ENCODE measurements at places on chromosomes 4 and X.

GRCh38 chrX:17579026-17579425 is 158.3 kb upstream of the SCML1 start:
- DNase-seq = no peak
- H3K27me3 ChIP-seq = peaks cover 23% of the 10 kb centered on the region
- H3K4me1 ChIP-seq = peaks cover 13% of the 10 kb centered on the region
- no peak overlapping the region for H3K27ac ChIP-seq
- H3K4me3 ChIP-seq = no peak overlapping the region

DNA sequence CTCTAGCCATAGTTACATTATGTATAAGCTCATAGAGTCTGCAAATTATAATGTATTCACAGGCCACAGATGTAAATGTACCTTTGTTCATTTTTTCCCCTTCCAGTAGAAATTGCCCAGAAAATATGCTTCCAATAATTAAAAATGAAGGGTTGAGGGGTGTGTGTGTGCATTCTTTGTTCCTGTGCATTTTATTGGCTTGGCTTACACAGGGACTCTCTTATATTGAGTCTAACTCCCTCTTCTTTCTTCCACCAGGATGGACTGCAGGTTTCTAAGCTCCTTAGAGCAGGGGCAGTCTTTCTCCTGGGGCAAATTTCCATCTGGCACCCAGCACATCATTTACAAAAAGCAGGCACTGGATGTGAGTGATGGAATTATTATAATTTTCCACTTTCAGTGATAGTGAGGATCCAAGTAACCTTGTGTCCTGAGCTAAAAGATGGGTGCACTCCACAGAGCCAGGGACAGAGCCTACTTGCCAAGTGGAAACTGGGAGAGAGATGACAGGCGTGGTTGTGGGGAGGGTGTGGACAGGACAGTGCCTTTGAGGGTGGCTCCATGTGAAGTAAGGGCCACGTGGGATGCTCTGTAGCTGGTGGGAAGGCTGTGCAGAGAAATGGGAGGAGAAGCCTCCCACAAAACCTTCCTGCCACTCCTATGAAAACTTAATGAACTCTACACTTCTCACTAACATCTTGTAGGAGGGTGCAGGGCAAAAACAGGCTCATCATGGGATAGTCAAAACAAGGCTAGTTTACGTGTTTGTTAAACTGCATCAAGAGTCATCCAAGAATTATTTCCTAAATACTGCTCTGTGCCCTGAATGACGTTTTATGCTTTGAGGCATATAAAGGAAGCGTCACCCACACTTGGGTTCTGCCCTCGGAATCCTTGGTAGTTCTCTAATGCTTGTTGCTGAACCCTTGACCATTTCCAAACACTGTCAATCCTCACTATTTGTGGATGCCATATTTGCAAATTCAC is 16.0 kb downstream of the IGFBP7 start:
- no peak overlapping the region for H3K27ac ChIP-seq
- DNase-seq = no peak
- H3K4me3 ChIP-seq = no peak overlapping the region
- H3K4me1 ChIP-seq = no peaks in the 10 kb centered on the region

DNA sequence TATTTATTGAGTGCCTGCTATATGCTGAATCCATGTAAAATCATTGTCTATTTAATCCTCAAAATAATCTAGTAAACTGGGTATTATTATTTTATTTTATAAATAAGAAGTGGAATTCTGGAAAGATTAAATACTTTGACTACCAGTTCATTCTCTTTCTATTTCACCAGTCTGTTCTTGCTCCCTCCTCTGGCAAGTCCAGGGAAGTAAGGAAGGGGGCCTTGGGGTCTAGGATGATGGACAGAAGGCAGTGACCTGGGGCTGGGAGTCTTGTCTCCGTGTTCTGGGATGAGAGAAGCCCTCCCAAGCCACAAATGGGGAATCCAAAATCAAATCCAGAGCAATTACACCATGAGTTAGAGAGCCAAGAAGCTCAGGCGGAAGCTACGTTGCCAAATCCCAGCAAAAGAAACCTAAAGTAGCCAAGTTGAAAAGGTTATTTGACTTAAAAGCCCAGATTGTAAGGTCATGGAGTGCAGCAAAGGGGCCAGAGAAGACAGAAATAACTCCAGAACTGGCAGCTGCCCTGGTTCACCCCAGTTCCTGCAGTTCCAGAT is 28.3 kb upstream of the PARM1 start:
- H3K27ac ChIP-seq = no peak overlapping the region
- no peaks in the 10 kb centered on the region for H3K36me3 ChIP-seq
- H3K27me3 ChIP-seq = no peaks in the 10 kb centered on the region
- DNase-seq = no peak

DNA sequence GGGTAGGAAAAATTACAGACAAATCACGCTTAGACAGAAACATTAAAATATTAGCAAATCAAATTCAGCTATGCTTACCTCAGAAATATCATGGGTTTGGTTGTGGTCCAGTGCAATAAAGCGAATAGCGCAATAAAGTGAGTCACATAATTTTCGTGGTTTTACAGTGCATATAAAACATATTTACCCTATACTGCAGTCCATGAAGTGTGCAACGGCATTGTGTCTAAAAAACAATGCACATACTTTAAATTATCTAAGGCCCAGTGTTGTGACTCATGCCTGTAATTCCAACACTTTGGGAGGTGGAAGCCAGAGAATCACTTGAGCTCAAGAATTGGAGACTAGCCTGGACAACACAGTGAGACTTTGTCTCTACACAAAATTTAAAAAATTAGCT is 195.7 kb upstream of the IL1RAPL1 start:
- no peaks in the 10 kb centered on the region for H3K27me3 ChIP-seq
- H3K36me3 ChIP-seq = no peaks in the 10 kb centered on the region
- H3K4me3 ChIP-seq = no peak overlapping the region
- H3K27ac ChIP-seq = no peak overlapping the region
- H3K4me1 ChIP-seq = no peaks in the 10 kb centered on the region
- DNase-seq = no peak

GRCh38 chrX:67619253-67619652 is 75.4 kb downstream of the AR start:
- no peak for DNase-seq
- no peaks in the 10 kb centered on the region for H3K27me3 ChIP-seq
- no peak overlapping the region for H3K27ac ChIP-seq
- H3K36me3 ChIP-seq = no peaks in the 10 kb centered on the region
- no peak overlapping the region for H3K4me3 ChIP-seq

DNA sequence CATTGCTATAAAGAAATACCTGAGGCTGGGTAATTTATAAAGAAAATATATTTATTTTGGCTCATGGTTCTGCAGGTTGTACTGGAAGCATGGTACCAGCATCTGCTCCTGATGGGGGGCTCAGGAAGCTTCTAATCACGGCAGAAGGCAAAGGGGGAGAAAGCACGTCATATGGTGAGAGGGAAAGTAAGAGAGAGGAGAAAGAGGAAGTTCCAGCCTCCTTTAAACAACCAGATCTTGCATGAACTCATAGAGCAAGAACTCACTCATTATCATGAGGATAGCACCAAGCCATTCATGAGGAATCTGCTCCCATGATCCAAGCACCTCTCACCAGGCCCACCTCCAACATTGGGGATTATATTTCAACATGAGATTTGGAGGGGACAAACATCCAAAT is 125.0 kb upstream of the GRPR start:
- DNase-seq = no peak
- no peaks in the 10 kb centered on the region for H3K4me1 ChIP-seq
- H3K36me3 ChIP-seq = no peaks in the 10 kb centered on the region
- H3K4me3 ChIP-seq = no peak overlapping the region

DNA sequence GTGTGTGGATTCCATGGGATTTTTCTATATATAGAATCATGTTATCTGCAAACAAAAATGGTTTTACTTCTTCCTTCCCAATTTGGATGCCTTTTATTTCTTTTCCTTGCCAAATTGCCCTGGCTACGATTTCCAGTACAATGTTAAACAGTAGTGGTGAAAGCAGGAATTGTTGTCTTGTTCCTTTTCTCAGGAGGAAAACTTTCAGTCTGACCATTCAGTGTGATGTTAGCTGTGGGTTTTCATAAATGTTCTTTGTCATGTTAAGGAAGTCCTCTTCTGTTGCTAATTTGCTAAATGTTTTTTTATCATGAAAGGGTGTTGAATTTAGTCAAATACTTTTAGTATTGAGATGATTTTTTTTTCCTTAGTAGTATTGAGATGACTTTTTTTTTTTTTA is 10.9 kb downstream of the SAP30 start:
- no peak overlapping the region for H3K27ac ChIP-seq
- no peak for DNase-seq
- H3K4me3 ChIP-seq = no peak overlapping the region
- no peaks in the 10 kb centered on the region for H3K27me3 ChIP-seq
- no peaks in the 10 kb centered on the region for H3K4me1 ChIP-seq

DNA sequence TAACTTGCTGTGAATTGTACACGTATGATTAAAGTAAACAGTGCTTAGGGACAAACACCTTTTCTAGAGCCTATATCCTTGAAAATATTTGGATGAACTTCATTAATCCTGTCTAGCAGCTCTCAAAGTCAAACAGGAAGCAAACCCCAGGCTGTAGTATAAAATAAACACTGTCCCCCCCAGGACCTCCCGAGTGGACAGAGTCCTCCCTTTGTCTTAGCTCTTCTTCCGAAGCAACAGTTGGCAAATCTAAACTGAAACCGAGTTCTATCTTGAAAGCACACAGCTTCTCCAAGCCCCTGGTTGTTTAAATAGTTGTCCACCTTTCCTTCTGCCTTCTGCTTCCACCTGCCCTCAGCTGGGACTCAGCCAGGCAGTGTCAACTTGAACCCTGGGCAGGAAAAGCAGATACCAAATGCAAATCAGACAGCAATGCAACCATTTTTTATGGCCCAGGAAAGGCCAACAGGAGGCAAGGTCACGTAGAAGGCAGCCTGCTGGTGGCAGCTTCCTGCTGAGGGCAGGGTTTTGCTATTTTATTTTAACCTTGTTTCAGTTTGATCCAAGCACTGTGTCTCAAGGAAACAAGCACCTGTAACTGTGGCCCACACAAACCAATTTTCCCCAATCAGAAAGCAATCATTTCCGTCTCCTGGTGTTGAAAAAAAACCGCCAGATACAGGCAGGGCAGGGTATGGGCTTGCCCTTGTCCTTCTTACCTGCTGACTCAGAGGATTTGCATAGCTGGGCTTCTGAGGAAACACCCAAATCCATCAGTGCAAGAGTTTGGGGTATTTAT is 110.3 kb upstream of the KIT start:
- H3K27ac ChIP-seq = no peak overlapping the region
- no peak for DNase-seq
- H3K36me3 ChIP-seq = no peaks in the 10 kb centered on the region

GRCh38 chr4:87232216-87232615 is 11.8 kb upstream of the KLHL8 start:
- H3K4me3 ChIP-seq = no peak overlapping the region
- H3K36me3 ChIP-seq = no peaks in the 10 kb centered on the region
- H3K4me1 ChIP-seq = no peaks in the 10 kb centered on the region
- H3K27me3 ChIP-seq = no peaks in the 10 kb centered on the region
- no peak overlapping the region for H3K27ac ChIP-seq

- no peak overlapping the region for H3K27ac ChIP-seq
- H3K27me3 ChIP-seq = no peaks in the 10 kb centered on the region
- DNase-seq = no peak
- H3K36me3 ChIP-seq = peaks cover 19% of the 10 kb centered on the region
Observed at GRCh38 chrX:40663880-40664630, 16.7 kb upstream of the CXorf38 start.

GRCh38 chr4:155415662-155416061 is 38.9 kb upstream of the MAP9 start:
- no peak overlapping the region for H3K27ac ChIP-seq
- no peaks in the 10 kb centered on the region for H3K36me3 ChIP-seq
- no peak overlapping the region for H3K4me3 ChIP-seq

- no peaks in the 10 kb centered on the region for H3K27me3 ChIP-seq
- no peaks in the 10 kb centered on the region for H3K36me3 ChIP-seq
- H3K4me3 ChIP-seq = no peak overlapping the region
- H3K27ac ChIP-seq = no peak overlapping the region
Observed at GRCh38 chrX:73206366-73206765, 8.3 kb downstream of the NAP1L2 start.

GRCh38 chr4:1021386-1022050 is 10.1 kb downstream of the FGFRL1 start:
- no peak overlapping the region for H3K27ac ChIP-seq
- H3K4me1 ChIP-seq = peaks cover 7% of the 10 kb centered on the region
- no peaks in the 10 kb centered on the region for H3K27me3 ChIP-seq
- no peak for DNase-seq

- no peaks in the 10 kb centered on the region for H3K27me3 ChIP-seq
- H3K4me3 ChIP-seq = no peak overlapping the region
- no peaks in the 10 kb centered on the region for H3K36me3 ChIP-seq
- DNase-seq = no peak
Observed at GRCh38 chrX:154310616-154311536, 15.3 kb downstream of the TKTL1 start.

- H3K27me3 ChIP-seq = no peaks in the 10 kb centered on the region
- no peak for DNase-seq
- no peak overlapping the region for H3K4me3 ChIP-seq
- no peak overlapping the region for H3K27ac ChIP-seq
- no peaks in the 10 kb centered on the region for H3K36me3 ChIP-seq
Observed at GRCh38 chrX:143058120-143058519, 32.4 kb downstream of the SPANXN4 start.

DNA sequence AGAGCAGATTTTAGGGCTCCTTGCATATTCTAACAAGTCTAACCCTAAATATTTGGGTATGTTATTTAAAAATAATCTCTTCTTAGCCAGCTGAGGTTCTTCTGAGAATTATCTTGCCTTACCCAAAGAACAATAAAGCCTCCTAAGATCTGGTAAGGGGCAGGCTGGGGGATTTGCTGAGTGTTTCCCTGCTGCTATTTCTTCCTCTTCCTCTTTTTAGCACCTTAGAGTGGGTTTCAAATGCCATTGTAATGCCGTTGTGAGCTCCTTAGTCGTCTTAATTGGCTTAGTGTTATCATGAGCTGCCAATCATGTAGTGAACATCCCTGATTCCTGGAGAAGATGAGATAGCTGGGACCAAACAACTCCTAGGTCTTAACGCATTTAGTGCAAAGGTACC is 15.4 kb downstream of the STOX2 start:
- no peaks in the 10 kb centered on the region for H3K36me3 ChIP-seq
- no peaks in the 10 kb centered on the region for H3K4me1 ChIP-seq
- no peak overlapping the region for H3K4me3 ChIP-seq
- H3K27ac ChIP-seq = no peak overlapping the region
- no peaks in the 10 kb centered on the region for H3K27me3 ChIP-seq
- DNase-seq = no peak

DNA sequence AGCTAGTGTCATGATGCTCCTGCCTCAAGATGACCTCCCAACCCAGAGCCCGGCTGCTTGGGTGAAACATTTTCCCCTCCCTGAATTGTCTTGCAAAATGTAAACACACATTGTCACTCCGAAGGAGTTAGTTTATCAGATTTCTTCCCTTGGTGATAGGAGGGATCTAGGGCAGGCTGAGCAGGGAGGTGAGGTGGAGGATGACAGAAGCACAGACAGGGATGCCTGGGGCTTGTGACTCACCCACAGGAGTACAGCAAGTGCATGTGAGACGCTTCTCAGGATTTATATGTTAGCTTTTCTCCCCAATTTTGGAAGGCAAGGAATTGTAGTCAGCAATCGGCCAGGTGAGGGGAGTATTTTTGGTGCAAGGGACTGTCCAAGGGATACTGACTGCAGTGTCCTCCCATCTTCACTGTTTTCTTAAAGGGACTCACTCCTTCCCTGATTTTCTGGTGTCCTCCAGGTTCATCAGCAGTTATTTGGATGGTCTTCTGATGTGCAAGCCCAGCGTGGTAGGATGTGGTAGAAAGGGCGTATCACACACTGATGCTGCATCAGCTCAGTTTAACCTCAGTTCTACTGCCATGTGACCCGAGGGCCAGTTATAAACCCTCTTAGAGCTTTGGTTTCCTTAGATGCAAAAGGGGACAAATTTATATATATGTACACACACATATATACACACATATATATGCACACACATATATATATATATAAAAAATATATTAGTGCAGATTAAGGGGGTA is 46.2 kb upstream of the IGFBP7 start:
- no peak overlapping the region for H3K4me3 ChIP-seq
- H3K27ac ChIP-seq = no peak overlapping the region
- H3K27me3 ChIP-seq = no peaks in the 10 kb centered on the region
- no peaks in the 10 kb centered on the region for H3K4me1 ChIP-seq
- H3K36me3 ChIP-seq = no peaks in the 10 kb centered on the region

Data from A673 (cell line).